ENCODE measurements at places on chromosomes 3 and 15.
A peak's percentile ranks its signal among the peaks of the same experiment; 100 is the strongest.

DNA sequence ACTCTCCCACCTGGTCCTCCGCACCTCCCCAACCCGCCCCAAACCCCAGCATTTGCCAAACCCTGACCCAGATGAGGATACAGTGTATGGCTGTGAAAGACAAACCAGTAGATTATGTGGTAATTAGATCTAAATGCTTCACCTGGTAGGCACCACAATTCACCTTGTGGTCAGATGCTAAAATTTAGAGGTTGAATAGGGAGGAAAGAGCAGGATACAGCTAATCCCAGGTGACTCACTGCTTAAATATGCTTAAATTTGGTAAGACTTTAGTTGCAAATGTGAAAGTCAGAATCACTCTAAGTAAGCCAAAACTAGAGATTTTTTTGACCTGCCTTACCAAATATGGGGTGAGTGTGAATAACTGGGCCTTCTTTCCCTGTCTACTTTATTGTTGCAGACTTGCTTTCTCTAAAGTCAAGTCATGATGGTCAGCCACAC lies 105.5 kb downstream of the MME start:
- DNase-seq = peak; percentile 31

- no peak for DNase-seq
These were observed 17.4 kb upstream of the ACAP2 start for GRCh38 chr3:195460091-195460713.

GRCh38 chr3:108127301-108127988 lies 36.6 kb upstream of the CD47 start:
- DNase-seq = no peak

DNA sequence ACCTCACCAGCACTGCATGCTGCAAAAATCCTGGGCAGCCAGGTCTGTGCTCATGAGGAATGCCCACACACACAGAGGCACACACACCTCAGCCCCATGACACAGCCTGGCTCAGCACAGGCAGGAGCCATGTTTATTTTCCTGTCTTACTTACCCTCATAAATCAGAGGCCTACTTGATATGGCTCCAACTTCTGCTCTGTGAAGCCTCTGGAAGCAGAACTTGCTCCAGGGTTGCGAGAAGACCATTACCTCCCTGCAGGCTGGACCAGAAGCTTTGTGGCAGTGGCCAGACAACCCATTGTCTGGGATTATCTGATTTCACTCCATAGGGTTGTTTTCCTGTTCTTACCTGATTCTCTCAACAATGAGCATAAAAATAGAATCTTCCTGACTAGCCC lies 43.8 kb upstream of the CMTM8 start:
- no peak for DNase-seq

GRCh38 chr15:82663186-82663600 lies 16.0 kb upstream of the CPEB1 start:
- peak; percentile 70 for DNase-seq

DNA sequence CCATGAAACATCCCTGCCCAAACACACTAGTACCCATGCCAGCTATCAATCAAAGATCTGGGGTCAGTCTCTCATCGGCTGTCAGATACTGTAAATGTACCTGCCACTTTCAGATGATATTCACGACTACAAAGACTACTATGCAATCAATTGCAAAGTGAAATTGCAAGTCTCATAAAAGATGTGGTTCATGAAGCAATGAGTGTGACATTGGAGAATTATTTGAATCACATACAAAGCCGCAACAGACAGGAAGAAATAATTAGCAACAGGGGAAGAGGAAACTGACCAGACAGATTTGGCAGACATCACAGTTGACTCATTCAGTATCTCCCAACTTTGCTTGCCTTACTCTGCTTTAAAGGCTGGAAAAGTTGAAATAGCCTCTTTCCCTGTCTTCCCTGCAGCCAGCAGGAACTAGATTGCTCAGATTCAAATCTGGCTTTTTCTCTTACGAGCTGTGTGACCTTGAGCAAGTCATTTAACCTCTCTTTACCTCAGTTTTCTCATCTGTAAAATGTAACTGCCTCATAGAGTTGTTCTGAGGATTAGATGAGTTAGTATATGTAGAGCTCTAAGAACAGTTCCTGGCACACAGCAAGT lies 95.7 kb upstream of the C3orf80 start:
- DNase-seq = no peak

GRCh38 chr15:63446255-63446654 lies 58.1 kb upstream of the USP3 start:
- DNase-seq = no peak

DNA sequence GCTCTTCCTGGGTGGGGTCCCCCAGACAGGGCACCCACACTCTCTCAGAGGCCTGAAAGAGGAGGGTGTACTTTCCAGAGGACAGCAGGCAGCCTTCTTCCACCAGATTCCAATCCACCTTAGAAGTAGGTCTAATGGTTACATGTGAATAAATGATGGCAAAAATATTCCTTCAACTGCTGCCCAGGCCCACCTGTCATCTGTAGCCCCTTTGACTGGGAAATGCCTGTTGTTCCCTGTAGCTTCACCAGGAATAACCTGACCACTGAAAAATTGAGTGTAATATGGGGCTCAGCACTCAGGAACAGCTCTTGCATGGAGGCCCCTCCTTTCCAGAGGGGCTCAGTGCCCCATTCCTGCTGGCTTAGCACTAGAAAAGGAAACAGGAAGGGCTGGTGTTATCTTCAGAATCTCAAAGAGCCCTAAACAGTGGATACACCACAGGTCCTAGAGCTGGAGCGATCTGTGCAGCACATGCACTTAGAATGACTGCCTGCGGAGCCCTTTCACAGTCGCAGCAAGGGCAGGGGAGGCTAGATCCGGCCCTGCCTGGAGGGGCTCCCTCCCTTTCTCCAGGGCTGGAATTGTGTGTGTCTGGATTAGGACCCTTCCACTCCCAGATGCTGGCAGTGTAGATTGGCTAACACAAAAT lies 32.1 kb downstream of the SLC22A14 start:
- no peak for DNase-seq

DNA sequence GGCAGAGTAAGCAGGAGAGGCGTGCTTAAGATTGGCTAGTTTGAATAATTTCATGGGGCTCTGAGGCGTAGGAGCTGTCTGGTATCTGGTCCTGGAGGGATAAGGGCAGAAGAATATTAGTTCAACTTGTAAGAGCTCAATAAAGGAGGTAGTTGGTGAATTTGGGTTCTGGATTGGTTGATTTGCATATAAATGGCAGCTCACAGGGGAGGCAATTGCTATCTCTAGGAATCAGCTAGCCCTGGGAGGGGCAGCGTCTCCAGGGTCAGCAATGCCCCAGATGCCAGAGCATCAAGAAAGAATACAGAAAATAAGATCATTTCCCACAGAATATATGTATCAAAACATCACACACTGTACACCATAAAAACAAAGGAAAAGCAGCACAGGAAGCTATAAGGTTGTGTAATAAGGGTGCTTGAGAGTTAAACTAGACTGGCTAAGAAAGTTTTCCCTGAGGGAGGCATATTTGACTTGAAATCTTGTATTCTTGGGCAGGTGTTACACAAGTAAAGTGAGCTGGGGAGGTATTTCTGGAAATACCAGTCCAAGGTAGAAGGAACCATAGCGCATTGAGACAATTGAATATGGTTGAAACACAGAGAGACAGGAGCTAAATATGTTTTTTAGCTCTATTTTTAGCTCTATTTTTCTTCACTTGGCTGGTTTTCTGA lies 6.1 kb downstream of the MOBP start:
- peak; percentile 57 for DNase-seq

DNA sequence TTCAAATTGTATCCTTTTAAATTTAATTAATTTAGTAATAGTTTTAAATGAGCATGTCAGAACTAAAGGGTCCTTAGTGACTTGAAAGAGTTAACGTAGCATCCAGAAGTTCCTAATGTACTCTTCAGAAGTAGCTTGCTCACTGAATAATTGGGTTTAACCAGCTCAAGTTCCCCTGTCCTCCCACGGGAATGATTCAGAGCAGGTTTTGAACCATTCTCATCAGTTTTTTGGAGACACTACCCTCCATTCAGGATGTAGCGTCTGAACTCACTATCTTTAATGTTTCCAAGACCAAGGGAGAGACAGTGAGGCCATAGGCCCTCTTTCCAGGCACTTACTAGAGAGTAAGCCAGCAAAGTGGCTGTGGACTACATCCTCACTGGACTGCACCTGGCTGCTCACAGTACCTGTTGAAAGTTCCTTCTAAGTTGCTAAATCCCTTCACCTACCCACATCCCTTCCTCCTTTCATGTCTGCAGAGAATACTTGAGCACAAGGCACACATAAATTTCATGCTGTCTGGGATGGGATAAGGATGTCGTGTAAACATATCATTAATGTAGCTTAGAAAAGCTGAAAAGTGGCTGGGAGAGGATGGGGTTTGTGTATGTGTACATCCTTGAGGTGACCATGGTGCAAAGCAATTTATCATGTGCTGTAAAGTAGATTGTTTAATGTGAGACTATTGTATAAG lies 146.3 kb downstream of the PLCL2 start:
- DNase-seq = no peak

DNA sequence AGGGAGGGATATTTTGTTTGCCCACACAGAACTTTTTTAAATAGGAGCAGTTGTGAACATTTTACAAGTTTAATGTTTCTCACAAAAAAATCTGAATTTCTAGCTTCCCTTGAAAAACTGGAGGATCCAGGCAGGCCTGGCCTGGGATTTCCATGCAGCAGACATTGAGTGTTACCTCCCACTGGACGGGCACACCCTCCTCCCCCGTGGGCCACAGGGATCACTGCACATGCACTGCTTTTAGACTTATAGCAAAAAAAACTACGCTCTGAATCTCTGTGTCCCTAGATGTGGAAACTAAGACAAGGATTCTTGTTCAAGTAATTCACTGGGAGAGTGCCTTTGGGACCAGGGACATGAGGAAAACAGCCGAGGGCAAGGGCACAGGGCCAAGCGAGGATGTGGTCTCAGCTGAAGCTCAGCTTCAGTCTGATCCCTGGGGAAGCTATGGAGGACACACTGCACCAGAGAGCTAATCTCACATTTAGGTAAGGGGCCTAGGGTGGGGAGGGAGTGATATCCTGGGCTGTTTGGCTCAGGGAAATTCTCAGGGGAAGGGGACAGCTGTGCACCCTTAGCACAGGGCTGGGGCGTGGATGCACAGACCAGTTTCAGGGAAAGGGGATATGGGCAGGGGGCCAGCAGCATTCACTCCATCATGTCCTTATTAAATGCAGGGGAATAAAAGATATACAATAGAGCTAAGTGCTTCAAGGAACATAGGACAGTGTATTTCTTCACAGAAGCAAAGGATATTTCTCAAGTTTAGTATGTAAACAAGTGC lies 46.0 kb downstream of the FSIP1 start:
- no peak for DNase-seq

DNA sequence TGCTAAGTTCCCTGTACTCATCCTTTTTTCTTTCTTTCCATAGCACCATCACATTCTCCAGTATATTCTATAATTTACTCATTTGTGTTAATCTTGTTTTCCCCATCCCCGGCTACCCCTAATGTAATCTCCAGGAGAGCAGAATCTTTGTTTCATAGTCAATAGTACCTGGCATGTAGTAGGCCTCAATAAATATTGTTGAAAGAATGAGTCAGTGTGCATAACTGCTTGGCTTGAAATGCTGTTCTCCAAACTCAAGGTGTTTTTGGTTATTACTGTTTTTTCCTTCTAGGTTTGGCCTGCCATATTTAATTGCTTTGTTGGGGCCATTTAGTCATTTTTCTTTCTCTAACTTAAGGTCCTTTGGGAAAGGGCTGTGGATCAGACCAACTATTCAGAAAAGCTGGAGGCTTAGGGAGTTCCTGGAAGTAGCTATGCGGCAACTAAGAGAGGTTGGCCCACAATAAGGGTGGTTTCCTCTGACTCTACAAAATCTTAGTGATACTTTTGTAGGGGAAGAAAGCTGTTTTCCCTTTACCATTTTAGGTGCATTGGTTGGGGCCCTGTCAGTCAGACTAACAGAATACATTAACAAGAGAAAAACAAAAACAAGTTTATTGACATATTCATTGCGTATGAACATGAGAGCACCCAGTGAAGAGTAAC lies 28.4 kb downstream of the KAT2B start:
- no peak for DNase-seq

GRCh38 chr3:120022729-120023128 lies 71.5 kb downstream of the GSK3B start:
- DNase-seq = no peak

DNA sequence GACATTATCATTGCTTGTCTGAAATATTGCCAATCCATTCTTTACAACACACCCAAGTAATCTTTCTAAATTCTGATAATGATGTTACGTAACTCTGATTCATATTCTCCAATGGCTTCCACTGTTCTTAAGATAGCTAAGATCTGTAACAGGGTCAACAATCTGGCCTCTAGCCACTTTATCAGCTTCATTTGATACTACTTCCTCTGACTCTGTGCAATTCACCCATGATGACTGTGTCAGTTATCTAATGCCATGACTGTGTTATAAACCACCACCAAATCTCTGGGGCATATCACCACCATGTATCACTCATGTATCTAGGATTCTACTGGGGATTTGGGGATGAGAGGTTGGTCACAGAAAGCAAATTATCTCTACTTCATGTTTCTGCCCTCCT lies 44.0 kb downstream of the CD200 start:
- DNase-seq = no peak

- DNase-seq = no peak
These were observed 41.6 kb downstream of the PYDC2 start for GRCh38 chr3:191502583-191502982.

DNA sequence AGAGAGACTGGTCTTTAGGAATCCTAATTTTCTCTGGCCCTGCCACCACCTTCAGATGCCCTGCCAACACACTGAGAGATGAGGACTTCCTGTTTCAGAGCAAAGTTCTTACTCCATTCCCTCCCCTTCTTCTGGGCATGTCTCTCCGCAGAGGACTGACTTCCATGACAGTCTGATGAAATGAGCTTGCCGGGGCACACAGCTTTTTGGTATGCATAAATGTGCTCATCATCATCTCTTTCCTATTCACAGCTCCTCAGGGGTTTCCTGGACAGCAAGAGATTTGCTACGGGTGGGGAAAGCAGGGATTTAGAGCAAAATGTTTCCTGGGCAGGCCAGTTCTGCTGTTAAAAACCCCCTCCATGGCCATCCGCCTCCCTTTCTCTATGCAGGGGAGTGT lies 27.6 kb upstream of the SEMA6D start:
- DNase-seq = no peak

GRCh38 chr3:37190667-37191066 lies 16.3 kb upstream of the LRRFIP2 start:
- no peak for DNase-seq

GRCh38 chr3:124850212-124850611 lies 37.0 kb downstream of the ITGB5 start:
- DNase-seq = no peak
